Left ventricle myocardium superior (tissue), 1 donor: ENCODE measurements at places on chromosomes 4 and X. TPM values are rescaled to one million over a fixed set of nuclear protein-coding genes. Genes with fewer than 3 reads are reported as not detected.
A peak's percentile ranks its signal among the peaks of the same experiment; 100 is the strongest.

CA5B gene
- 3.6 TPM for total RNA-seq

DNA sequence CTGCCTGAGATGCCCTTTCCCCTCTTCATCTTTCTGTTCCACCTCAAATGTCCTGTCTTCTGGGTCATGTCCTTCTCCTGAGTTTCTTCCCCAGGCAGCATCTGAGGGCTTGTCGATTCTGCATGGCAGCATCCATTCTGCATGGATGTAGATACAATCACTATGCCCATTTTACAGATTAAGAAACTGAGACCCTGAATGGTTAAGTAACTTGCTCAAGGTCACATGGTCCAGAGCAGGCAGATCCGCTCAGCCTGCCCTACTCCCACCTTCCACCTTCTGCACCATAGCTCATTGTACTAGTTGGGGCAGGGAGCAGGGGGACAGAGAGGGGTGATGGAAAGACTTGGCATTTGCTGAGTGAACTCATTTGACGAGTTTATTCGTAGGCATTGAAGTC is 32.0 kb downstream of the ZNF185 start:
- DNase-seq = no peak

DNA sequence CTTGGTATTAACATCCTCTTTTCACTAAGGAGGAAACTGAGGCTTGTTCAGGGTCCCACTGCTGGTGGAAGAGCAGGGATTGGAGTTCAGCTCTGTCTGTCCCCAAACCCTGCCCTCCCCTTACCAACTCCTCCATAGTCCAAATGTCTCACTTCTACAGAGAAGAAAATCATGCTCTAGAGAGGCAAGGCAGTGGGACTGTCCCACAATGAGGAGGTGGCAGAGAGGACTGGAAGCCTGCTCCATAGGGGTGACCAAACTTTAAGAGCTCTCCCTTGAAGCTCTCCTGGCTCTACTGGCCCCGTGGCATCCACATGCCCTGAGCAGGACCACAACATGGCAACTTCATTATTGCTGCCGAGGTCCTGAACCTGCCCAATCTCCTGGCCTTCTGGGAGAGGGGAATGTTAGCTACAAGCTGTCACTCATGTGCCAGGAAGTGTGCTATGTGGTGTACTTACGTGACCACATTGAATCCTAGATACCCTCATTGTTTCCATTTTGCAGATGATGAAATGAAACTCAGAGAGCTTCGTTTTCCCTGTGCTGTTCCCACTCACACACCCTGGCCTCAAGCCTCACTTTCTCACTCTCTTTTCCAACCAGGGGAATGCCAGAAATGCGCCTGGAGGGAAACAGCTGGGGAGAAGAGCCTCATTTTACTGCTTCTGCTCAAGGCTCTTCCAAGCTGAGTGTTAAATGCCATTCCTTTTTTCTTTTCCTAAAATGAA is 71.5 kb downstream of the ANAPC4 start:
- DNase-seq = no peak

CFAP299 gene
- not detected for total RNA-seq

DNA sequence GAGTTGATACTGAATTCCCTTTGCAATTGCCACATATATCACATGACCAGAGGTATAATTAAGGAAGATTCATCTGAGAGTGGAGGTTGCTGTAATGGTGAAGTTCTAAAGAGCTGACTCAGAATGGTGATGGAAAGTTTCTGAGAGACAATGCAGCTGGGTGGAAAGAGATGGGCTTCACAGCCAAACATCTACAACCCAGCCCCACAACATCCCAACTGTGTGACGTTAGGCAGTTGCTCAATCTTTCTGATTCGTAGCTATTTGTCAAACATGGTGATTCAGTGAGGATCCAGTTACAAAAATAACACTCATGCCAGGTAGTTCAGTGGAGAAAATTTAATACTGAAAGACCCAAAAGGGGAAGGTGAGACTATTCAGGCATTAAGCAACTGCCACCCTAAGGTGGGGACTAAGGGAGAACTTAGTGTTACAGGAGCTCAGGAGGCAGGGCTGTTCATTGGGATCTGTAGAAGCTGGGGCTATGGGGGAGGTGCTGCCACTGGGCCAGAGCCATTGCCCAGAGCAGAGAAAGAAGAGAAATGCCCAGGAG is 6.9 kb upstream of the AFF1 start:
- DNase-seq = no peak

DNA sequence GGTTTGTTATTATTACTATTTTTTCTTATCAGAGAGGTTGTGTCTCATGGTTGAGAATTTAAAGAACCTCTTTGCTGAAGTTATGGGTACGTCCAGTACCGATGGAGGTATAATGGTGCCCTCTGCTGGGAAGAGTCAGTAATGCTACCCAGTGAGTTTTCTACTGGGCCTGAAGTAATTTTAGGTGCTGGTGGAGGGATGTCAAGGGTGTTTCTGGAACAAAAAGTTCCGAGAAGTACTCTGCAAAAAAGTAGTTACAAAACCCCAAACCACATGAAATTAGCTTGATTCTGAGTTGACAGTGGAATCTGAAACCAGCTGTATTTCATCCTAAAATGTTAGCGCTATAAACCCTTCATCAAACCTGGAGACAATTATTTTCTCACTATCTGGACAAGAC is 102.5 kb upstream of the MID1 start:
- DNase-seq = no peak

DNA sequence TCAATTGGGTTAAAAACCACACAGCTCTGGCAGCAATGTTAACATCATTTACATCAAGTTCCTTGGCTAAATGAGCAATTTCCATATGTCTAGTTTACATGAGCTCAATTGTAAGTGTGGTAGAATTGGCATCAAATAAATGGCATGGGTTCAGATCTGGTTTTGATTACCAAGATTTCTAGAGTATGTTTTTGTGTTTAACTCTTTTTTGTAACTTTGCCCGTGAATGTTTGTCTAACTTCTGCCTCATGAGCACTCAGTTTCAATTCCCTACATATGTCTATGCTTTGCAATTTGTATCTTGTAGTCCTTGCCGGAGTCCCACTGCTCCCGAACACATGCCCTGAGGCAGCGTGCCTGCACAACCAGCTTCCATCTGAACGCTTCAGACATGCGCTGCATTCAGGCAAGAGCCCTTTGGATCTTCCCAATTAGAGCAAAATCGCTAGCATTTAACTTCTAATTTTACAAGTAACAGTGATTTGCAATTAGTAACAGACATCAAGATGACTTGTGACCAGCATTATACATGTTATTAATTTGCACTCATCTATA is 644.4 kb downstream of the TRIML1 start:
- DNase-seq = no peak

GRCh38 chr4:95388911-95389310 is 159.9 kb downstream of the UNC5C start:
- DNase-seq = no peak

- DNase-seq = no peak
Measured at GRCh38 chr4:56475917-56476316, 8.5 kb downstream of the SRP72 start.

SPANXA1 gene
- not detected for total RNA-seq

- DNase-seq = peak; percentile 91
Measured at GRCh38 chrX:153667956-153668396, 5.6 kb downstream of the PNCK start.

POLN gene
- 1.9 TPM for total RNA-seq

DNA sequence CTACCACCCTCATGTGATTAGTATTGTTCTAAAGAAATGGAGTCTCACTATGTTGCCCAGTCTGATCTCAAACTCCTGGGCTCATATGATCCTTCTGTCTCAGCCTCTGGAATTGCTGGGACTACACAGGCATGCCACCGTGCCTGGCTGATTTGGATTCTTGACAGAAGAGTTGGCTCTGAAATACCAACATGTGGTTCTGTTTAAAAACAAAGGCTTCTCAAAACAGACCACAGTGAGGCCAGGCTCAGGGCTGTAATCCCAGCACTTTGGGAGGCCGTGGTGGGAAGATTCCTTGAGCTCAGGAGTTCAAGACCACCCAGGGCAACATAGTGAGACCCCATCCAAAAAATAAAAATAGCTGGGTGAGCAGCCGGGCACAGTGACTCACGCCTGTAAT is 126.7 kb downstream of the DHRSX start:
- DNase-seq = no peak

MAGEA9B gene
- not detected for total RNA-seq
